ENCODE measurements at places on chromosomes 7 and 10.

GRCh38 chr10:29736366-29737073 is 101.7 kb upstream of the SVIL start:
- peak; percentile 17 for DNase-seq

DNA sequence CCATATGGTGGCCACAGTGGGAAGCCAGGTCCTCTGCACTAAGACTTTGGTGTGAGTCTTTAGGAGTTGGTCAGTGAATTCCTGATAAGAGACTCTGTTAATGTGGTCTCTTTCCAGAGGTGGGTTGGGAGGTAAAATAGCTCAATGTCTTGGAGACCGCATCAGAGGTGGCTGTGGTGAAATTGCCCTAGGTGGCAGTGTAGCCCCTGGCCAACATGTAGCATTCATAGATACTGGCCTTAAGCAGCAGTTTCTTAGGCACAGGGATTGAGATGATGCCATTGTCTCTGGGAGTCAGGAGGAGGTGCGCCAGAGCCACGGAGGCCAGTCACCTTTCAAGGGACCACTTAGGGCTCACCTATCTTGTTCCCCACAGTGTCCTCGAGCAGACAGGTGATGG is 202.8 kb downstream of the CREB5 start:
- DNase-seq: no peak

DNA sequence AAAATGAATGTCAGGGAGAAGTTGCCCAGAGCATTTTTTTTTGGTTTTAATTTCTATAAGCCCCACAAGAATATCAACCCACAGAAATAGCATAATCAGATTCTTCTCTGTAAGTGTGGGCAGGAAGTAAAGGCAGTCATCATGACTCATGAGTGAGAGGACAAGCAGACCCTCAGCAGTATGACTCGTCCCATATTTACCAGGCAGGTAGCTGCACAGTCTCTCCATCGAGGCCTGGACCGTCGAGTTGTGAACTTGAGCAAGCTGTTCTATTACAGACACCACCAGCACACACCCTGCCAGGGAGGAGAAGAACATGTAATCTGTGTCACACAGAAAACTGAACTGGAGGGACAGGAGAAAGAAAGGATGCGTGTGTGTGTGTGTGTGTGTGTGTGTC is 37.8 kb downstream of the AOAH start:
- DNase-seq: peak; percentile 43

DNA sequence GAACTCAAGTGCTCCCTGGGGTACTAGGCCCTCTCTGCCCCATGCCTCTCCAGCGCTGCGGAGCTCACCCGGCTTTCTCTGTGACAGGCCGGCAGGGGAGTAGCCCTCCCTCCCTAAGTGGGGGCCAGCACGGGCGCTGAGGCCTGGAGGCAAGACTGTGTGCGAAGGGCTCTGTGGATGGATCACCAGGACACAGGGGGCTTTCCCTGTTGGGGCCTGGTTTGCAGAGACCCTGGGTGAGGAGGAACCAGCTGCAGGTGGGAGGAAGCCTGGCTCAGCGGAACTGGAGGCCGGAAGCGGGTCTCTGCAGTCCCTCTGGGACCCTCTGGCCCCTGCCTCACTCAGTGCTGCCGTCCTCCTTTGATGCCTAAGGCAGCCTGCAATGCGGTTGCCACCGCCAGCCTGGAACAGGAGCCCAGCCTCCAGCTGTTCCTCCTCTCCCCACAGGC is 106.0 kb downstream of the CYTH3 start:
- no peak for DNase-seq

DNA sequence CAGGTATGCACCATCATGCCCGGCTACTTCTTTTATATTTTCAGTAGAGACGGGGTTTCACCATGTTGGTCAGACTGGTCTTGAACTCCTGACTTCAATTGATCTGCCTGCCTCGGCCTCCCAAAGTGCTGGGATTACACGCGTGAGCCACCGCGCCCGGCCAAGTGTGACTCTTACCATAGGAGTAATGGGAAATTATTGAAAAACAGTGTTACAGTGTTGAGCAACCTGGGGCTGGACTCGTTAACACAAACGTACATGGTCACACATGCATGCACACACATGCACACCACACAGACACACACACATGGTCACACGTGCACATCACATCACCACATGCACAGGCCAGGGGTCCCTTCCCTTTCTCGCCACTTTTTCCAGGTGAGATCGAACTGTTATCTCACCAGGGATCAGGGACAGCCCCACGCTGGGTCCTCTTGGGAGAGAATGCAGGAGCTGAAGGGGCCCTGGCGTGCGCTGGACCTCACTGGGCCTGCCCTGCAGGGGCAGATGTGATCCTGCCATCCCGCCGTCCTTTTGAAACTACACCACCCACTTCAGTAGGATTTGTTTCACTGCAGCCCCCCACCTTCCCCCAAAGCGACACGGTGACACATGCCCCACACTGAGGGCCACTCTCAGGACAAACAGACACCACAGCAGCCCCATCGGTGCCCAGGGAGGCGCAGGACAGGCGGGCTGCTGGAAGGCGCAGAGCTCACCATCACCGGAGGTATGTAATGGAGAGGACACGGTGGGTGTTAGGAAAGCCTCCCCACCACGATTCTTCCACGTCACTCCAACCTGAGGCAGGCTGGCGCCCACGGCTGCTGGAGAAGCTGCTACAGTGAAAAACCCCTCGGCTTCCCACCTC is 10.2 kb downstream of the RADIL start:
- no peak for DNase-seq

DNA sequence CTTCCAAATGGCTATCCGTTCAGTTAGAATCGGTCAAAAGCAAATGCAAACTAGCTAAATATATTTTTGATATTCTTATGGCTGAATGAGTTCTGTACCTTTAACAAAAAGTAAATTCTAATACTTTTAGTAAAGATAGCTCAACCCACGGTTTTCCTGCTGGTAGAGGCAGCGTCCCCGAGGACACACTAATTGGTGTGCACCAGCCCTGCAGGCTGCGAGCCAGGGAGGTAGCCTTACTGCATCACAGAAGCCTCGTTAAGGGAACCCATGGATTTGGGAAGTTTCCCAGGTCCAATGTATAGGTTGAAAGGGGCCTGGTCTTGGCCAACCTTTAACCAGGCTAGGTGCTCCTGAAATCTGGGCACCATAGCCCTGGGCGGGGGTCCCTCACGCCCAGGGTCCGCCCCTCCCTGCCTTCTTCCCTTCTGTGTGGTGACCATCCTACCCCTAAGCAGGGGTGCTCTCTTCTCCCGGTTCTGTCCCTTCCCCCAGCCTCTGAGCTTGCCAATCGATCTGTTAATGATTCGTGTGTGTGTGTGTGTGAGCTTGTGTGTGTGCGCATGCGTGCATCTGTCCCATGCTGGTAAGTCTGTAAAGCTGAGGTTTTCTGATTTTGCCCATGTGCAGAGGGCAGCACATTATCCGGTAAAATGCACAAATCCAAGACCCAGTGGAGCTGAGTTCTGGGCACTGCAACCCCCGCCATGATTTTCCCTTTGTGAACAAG is 191.7 kb downstream of the TCERG1L start:
- DNase-seq: no peak

- DNase-seq: no peak
These were observed 2.1 kb downstream of the ST8SIA6 start for GRCh38 chr10:17452060-17452841.

GRCh38 chr10:27513451-27514191 is 9.5 kb downstream of the RAB18 start:
- DNase-seq: no peak

- DNase-seq: no peak
These were observed 287.0 kb downstream of the DOCK4 start for GRCh38 chr7:111919164-111919563.

GRCh38 chr7:66877577-66878300 is 43.3 kb upstream of the TMEM248 start:
- DNase-seq: no peak

- no peak for DNase-seq
These were observed 112.8 kb downstream of the SEMA3D start for GRCh38 chr7:85074016-85074415.

GRCh38 chr10:8048281-8049008 is 6.0 kb upstream of the GATA3 start:
- peak; percentile 86 for DNase-seq

- DNase-seq: no peak
These were observed 41.3 kb downstream of the AVL9 start for GRCh38 chr7:32536585-32536984.
